SJSA1 (cell line): ENCODE measurements at places on chromosomes 3 and 15.

DNA sequence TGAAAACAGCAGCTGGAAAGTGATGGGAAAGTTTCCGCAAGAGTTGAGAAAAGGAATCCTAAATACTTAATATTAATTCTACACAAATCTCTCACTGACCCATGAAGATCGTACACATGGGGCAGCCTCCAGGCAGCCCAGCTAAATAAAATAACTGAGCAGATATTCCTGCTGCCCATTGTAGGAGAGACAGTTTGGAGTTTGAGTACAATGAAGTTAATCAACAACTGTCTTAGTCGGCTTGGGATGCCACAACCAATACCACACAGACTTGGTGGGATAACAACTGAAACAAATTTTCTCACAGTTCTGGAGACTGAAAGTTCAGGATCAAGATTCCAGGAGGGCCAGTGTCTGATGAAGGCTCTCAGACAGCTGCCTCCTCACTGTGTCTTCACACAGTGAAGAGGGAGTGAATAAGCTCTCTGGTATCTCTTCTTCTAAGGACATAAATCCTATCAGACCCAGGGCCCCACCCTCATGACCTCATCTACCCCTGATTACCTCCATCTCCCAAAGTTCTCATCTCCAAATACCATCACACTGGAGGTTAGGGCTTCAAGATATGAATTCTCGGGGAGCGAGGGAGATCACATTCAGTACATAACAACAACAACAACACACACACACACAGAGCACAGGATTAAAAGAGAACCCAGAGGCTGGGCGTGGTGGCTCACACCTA lies 9.7 kb downstream of the TRPM7 start:
- DNase-seq = peak; percentile 26

DNA sequence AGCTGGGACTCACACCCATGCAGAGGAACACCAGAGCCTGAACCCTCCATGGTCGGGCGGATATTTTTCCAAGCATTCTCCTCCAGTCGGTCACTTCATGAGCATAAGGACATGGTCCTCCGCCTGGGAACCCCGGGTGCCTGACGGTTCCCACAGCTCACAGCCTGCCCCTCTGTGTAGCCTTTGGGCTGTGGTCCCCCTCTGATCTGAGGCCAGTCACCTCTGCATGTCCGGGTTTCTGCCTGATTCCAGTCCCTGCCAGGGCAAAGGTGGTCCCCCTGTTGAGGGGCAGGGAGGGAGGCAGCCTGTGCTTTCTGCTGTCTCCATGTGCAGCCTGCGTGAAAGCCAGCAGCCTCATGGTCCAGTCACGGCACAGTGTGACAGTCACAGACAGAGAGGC lies 76.6 kb upstream of the KLF13 start:
- DNase-seq = no peak

DNA sequence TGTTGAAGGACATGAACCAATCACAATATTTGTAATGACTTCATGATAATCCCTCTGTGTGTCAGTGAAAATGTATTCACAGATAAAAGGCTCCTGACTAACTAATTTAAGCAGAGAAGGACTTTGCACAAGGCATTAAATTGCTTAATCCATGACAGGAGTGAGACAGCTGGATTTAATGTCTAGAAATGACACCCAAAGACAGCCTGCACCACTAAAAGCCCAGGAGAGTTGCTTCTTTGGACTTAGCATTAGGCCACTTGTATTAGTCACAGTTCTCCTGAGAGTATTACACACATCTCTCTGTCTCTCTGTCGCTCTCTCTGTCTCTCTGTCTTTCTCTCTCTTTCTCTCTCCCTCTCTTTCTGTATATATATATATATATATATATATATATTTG lies 180.4 kb downstream of the GOLGA8K start:
- DNase-seq = no peak

GRCh38 chr3:45612918-45613602 lies 18.5 kb downstream of the LIMD1 start:
- no peak for DNase-seq

GRCh38 chr3:72102112-72102616 lies 317.2 kb upstream of the PROK2 start:
- DNase-seq = no peak

DNA sequence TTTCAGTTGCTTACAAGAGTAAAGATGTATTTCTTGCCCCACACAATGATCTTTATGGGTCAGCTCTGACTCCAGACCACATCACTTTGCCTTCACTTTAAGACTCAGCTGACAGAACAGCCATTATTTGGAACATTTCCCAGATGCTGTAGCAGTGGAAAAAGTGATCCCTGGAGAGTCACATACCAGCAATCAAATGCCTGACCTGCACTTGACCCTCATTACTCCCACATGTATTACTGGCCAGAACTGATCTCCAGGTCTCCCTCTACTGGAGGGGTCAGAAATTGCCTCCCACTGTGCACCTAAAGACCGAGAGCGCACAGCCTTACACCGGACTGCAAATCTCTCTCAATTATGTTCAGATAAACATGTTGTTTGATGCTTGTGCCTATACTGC lies 88.6 kb upstream of the ZNF385D start:
- DNase-seq = no peak

DNA sequence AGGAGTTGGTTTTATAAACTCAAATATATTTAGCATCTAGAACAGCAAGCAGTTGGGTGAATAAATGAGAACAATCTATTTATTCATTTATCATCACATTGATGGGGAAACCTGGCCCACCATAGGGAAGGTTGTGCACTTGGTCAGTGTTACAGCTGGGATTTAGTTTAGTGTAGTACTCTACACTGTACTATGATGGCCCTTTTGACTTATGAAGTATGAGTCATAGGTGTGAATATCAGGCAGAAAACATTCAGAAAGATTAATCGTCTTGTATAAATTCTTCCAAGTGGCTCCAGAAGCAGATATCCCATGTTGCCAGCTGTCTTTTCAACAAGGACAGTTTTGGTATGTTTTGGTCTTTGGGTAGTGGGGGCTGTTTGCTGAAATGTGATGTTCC lies 38.0 kb downstream of the BBS4 start:
- no peak for DNase-seq

- no peak for DNase-seq
These were observed 417.7 kb upstream of the TGFBR2 start for GRCh38 chr3:30188713-30189112.

- DNase-seq = no peak
These were observed 30.6 kb upstream of the RASA2 start for GRCh38 chr3:141456301-141456625.

GRCh38 chr3:193868590-193868989 lies 267.4 kb upstream of the HES1 start:
- DNase-seq = no peak

DNA sequence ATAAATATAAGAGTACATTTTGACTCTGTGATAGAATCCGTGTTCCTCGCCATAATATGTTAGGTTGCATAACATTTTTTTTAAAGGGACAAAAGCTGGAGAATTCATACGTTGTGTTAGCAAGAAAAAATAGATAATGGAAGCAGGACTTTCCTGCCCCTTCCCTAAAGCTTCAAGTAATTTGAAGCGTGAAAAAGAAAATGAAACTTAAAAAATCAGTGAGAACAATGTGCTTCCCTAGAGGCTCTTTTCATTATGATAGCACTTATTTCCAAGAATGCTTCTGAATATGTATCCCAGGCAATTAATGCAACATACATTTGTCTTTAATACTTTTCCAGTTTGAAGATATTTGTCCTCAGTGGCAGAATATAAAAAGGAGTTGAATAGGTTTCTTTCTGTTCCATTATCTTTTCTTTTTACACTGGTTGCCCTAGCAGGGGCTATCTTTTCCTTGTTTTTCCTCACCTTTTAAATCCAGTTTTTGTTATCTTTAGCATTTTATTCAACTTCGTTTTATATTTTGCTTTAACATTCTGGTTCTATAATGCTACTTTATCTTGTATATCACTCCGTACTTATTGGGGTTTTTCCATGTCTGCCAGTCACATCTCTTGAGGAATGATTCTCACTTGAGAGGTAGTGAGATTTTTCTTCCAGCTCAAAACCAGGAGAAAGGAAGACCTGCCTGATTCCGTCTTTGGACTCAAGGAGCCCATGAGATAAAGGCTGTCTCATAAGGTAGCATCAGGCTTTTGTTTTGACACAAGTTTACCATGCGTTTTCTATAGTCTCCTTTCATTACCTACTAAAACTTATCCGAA lies 113.8 kb downstream of the MBNL1 start:
- no peak for DNase-seq

- no peak for DNase-seq
These were observed 357.6 kb upstream of the CFAP20DC start for GRCh38 chr3:59407425-59407824.

GRCh38 chr15:67843571-67844387 lies 3.9 kb upstream of the RNU6-1 start:
- DNase-seq = peak; percentile 74

GRCh38 chr15:31367021-31367729 lies 40.5 kb downstream of the KLF13 start:
- DNase-seq = no peak

DNA sequence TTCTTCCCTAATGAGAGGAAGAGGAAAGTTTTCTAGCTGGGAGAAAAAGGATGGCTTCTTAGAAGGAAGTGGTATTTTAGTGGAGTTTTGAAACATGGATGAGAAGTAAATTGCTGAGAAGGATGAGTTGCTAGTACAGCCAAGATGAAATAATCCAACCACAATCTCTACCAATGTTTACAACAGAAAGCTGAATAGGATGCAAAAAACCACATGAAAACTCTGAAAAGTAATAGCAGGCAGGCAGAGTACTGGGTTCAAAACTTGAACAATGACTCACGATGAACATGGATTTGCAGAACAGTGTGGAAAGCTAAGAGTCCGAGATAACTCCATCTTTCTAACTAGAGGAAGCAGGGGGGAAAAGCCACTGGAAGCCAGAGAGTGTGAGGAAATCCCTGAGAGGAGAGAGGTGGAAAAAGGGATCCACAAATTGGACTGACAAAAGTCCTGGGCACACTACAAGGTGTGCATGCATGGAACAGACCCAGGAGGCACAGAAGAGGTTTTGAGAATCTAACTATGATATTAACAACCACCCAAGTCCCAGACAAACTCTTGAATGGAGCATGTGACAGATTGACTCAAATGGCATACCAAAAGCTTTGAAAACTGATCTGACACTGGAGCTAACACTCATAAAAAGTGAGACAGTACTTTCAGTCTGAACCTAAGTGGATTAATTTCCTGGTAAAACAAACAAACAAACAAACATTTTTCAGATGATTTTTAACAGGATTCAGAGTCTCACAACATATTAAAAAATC lies 76.7 kb downstream of the ST6GAL1 start:
- no peak for DNase-seq

- no peak for DNase-seq
These were observed 7.3 kb downstream of the CSRNP1 start for GRCh38 chr3:39146083-39146501.

GRCh38 chr3:192564611-192565010 lies 162.7 kb downstream of the FGF12 start:
- DNase-seq = no peak

GRCh38 chr15:85556618-85556895 lies 176.2 kb downstream of the AKAP13 start:
- DNase-seq = no peak

- DNase-seq = no peak
These were observed 114.8 kb upstream of the ATP2B2 start for GRCh38 chr3:10619989-10620832.

GRCh38 chr3:159185443-159186050 lies 383.7 kb downstream of the MFSD1 start:
- DNase-seq = no peak

GRCh38 chr3:139737682-139738361 lies 60.0 kb upstream of the NMNAT3 start:
- DNase-seq = no peak

GRCh38 chr3:160448845-160449635 lies 546 bp downstream of the TRIM59 start:
- DNase-seq = no peak

DNA sequence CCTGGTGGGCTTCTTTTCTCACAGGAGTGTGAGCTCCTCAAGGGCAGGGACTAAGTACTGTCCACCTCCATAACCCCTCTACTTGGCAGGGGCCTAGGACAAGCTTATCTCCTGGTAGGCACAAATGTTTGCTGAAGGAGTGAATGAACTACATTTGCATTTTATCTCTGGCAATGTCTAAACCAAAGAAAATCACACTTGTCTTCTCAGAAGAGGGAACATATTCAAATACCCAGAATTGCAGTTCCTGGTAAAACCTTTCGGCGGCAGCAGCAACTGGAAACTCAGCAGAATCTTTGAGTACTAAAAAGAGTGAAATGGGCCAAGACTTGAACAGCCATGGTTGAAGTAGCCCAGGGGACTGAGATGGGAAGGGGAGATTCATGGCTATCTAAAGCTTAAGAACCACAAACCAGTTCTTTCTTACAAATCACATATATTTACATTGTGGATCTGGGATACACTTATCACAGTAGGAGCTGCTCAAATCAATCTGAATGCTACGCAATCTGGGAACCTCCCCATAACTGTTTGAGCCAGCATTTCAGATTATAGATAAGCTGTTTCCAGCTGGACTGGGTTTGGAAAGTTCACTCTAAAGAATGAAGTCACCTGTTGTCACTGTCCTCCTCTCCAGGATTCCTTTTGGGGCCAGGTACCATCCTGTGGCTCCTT lies 18.7 kb upstream of the PTPN9 start:
- no peak for DNase-seq

GRCh38 chr3:32226875-32227500 lies 11.5 kb upstream of the CMTM8 start:
- no peak for DNase-seq

DNA sequence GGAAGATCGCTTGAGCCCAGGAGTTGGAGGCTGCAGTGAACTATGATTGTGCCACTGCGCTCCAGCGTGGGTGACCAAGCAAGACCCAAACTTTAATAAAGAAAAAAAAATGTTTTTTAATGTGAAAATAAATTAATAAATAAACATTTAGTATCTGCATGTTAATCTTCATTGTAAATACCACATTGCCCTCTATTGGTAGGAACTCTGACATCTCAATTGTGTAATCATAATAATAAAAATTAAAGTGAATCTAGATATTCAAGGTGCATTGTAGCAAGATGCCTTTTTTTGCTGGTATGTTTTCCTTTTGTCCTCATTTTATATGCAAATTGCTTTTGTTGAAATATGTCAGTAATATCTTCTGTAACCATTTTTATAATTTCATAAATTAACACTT lies 95.0 kb upstream of the LIMD1 start:
- no peak for DNase-seq

DNA sequence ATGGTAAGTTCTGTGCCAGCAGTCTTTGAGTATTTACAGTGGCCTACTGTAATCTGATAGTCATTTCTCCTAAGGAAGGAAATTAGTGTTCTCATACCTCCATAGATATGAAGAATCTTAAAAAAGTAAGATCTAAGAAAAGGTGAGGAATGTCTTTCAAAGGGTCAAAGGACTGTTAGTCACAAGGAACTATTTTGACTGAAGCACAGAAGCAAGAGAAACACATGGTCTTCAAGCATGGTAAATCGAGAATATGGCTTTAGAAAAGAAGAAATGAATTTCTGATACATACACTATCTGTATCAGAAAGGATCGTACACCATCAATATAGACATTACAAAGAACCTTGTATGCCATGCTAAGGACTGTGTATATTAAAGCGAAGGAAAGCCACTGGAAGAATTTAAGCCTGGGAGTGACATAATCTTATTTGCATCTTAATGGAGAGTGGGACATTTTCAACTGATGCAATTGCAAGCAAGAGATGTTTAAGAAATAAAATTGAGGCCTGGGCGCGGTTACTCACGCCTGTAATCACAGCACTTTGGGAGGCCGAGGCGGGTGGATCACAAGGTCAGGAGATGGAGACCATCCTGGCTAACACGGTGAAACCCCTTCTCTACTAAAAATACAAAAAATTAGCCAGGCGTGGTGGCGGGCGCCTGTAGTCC lies 5.5 kb upstream of the ACAP2 start:
- no peak for DNase-seq

- DNase-seq = no peak
These were observed 4.0 kb downstream of the NEDD4 start for GRCh38 chr15:55989383-55989782.
